CD4-positive, alpha-beta T cell treated with Interleukin-17A for 4 hours (primary cell): ENCODE measurements at places on chromosomes 2 and 18.

DNA sequence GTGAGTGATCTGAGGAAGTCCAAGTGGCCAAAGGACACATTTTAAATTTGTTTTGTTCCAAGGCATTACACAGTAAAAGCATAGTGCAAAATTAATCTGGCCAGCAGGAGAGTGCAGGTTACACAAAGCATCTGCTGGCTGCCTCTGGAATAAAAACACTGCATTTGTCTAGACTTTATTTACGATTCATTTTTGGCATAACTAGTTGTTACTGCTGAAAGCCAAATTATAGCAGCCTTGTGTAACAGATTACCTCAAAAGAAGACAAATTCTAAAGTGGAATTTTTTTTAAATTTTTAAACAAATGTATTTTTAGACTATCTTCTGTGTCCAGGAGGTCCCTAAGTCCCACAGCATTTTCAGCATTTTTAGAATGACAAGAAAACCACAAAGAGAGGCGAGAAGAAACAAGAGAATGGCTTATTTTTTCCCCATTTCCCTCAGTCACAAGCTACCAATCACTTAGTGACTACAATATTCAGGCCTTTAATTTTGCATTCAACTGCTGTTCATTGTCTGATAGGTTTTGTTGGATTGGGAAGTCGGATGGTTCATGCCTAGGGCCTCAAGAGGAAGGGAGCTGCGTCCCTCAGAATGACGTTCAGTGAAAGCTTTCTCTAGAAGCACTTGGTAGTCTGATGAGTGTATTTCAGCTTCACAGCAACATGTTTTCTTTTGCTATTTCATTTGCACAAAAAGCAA is 46.0 kb downstream of the TMEFF2 start:
- no peak for DNase-seq

DNA sequence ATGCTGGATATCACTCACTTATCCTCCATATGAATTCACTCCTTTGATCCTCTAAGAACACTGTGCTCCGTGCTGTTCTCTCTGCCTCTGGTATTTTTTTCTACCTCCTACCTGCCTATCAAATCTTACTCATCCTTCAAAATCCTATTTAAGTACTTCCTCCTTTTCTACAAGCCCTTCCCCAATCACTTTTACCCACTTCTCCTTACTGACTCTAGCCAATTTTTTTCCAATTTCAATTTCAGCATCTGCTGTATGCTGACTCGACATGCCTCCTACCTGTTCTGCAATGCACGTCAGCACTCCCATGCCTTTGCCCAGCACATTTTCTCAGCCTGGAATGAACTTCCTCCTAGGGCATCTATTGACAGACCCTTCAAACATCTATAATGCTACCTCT is 37.3 kb upstream of the LNPK start:
- no peak for DNase-seq

- no peak for DNase-seq
Measured at GRCh38 chr2:113711851-113712250, 44.6 kb downstream of the SLC35F5 start.

DNA sequence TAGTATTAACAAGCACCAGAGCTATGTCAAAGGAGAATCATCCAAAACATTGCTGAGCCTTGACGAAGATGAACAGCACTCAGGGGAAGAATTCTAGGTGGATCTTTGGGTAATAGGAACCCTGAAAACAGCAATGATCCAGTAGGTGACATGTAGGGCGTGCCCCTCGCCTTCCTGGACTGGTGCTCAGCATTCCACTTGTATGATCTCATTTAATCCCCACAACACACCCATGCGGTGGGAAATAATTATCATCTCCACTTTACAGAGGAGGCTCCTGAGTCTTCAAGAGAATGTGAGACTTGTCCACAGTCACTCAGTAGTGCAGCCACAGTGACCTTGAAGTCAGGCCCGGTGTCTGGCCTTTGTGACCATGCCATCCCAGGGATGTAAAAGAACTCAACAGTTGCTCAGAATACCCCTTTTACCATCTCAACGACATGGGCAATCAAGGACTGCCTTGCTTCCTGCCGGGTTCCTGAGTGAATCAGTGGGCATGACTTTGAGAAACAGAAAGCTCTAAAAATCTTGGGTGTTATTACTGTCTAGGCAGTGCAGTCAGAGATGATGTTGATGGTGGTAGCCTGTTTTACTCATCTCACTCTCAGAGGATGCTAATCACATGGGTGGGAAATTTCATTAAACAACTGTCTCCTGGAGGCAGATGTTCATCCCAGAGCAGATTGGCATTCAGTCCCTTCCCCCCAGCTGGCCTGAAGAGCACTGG is 161.6 kb downstream of the BCL11A start:
- DNase-seq = no peak

- no peak for DNase-seq
Measured at GRCh38 chr2:40213071-40213470, 238.8 kb downstream of the SLC8A1 start.

DNA sequence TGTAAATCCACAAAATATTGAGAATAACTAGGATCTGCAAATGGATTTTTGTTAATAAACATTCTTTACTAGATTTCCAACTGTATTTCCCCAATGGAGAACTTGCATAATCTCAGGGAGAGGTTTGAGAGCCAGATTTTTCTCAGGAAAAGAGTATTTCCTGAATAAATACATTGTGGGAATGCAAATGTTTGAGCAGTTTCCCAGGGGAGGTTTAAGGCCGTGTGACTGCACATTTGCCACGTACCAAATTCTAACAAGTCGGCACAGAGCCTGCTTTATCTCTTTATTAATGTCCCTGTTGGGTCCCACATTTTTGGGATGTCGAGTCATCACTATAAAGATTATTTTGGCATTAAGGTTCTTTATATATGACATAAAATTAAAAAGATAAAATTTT is 27.0 kb downstream of the TFPI start:
- DNase-seq = no peak

DNA sequence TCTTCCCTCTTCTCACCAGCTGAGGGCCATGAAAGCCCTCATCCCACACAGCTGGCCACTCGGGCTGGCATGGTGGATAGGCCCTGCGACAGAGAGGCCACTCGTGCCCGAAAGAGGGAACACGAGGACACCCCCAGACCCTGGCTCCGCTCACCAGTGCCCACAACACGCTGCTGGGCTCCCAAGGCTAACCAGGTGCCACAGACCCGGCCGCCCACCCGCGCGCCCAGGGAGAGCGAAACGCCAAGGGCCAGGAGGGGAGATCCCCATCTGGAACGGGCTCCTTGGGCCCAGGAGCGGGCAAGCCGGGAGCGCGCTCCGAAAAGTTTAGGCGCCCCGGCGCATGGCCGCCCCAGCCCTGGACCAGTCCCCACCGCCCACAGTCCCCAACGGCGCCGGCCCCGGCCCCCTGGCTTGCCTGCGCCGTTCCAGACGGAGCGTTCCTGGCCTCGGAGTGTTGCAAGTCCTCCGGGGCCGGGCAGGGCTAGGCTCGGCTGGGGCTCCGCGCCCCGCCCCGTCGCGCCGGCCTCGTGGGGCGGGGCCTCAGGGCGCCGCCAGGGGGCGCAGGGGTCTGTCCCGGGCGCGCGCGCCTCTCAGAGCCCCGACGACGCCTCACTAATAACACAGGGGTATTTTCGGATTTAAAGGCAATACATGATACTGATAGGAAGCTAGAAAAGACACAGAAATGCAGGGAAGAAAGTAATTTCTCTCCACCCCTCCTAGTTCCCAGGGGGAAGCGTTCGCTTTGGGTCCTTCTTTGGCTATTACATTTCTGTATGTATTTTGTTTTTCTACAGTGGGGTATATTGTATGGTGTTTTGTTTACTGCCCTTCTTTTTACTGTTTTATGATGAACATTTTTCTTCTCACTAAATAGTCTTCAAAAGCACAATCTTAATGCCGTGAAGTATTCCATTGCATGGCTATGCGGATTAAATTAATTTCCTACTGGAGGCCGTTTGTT is at the start of gene TMBIM1:
Gene TMBIM1 (minus strand): TSS at position 456 of the 967 bp plus-strand sequence. CDS start 10,362 bp downstream, outside the sequence.
- DNase-seq = peak; percentile 87

DNA sequence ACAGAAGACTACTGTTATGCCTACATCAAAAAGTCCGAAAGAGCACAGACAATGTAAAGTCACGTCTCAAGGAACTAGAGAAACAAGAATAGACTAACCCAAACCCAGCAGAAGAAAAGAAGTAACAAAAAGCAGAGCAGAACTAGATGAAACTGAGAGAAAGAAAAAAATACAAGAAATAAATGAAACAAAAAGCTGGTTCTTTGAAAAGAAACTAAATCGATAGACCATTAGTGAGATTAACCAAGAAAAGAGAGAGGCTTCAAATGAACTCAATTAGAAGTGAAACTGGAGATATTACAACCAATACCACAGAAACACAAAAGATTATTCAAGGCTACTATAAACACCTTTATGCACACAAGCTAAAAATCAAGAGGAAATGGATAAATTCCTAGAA is 271.8 kb downstream of the MBD2 start:
- no peak for DNase-seq

DNA sequence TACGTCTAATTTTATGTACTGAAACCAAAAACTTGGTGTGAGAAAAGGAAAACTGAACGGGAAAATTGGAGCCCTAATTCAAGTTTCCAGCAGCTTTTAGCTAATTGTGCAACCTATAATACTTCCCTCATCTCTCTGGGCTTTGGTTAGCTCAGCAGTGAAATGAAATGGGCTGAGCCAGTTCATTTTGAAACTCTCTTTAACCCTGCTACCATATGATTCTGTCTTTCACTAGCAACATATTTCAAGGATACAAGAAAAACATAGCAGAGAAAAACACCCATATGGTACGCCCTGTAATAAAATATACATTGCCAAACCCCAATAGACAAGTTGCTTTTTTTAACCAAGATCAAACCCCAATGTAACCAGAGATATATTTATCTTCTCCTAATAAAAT is 799 bp downstream of the SYT4 start:
- no peak for DNase-seq

DNA sequence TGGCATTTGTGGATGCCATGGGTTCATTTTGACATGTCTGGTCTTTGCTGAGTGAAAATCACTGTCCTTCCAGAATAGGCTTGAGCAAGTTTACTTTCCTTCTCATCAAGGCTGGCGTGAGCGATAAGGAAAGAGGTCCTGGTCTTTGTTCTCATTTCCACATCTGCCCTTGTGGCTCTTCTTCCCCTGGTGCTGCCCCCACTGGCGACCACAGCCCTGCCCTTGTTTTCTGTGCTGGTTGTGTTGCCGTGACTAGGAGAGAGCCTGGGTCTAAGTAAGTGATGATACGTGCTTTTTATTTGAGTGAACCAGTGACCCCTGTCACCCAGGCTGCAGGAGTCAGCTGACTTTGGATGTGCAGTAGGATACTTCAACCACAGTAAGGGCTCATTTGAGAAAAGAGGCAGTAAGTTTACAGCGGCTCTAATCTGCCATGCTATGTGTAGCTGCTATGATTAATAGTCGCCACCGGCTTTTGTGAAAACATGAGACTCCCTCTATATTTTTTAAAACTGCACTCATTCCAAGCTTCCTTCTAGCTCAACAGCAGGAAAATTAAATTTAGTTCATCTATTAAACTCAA is 441.7 kb downstream of the RNF144A start:
- no peak for DNase-seq

GRCh38 chr2:173985605-173985992 is 20.4 kb upstream of the SP3 start:
- no peak for DNase-seq

DNA sequence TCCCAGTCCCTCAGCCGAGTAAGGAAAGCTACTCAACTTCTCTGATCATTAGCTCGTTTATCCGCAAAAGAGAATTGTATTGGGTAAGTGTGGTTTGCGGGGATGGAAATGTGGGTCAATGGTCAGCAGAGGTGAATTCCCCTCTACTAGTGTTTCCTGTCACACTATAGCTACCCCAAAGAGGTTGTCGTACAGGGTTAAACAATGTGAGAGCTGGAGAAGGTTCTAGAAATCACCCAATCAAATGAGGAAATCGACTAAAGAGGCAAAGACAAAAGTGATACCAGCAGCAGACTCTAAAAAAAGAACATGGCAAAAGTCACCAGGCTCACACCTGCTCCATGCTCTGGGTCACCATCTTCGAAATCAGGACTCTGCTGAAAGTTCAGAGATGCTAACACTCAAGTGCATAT is 144.7 kb upstream of the ITGA4 start:
- peak; percentile 28 for DNase-seq

GRCh38 chr2:36356990-36357846 is 1.6 kb downstream of the CRIM1 start:
- peak; percentile 30 for DNase-seq

- no peak for DNase-seq
Measured at GRCh38 chr2:105393373-105394055, 5.3 kb downstream of the FHL2 start.

DNA sequence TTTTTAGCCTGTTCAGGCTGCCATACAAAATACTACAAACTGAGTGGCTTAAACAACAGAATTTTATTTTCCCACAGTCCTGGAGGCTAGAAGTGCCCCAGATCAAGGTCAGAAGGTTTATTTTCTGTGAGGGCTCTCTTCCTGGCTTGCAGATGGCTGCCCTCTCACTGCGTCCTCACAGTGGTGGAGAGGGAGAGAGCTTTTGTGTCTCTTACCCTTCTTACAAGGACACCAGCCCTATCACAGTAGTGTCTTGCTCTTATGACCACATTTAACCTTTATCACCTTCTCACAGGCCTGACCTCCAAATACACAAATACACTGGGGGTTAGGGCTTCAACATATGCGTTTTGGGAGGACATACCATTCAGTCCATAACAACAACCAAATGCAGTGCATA is 11.7 kb downstream of the WDR7 start:
- DNase-seq = no peak

GRCh38 chr2:84879584-84880394 is 1.1 kb downstream of the TRABD2A start:
- peak; percentile 53 for DNase-seq

DNA sequence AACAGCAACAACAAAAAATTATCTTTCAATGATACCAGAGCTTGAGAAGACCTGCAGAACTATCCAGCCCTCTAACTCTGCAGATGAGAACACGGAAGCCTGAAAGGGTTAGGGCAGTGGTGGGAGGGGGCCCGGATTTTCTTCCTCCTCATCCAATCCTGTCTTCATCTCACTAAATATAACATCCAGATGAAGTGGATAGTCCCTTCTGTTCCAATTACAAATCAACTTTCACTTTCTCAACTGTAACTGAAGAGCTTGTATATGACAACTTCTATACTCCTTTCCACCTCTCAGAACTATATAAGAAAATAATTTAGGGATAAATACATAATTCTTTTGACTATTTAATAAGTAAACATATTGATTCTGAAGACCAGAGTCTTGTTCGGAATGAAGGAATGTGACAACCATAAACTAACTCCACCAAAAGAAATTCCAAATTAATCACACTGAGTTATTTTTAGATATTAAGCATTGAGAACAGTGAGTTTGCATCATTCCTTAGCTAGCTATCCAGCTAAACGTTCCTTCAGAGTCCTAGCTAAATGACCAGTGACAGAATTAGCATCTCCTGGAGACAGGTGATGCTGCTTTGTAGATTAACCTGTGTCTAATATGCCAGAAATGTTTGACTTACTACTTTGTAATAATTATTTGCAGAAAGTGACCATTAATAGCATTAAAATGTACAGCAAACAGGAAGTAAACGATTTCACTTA is 32.7 kb downstream of the SFT2D3 start:
- DNase-seq = no peak
